ENCODE measurements at places on chromosomes 5 and 9. TPM values are rescaled to one million over a fixed set of nuclear protein-coding genes. Genes with fewer than 3 reads are reported as not detected.
A peak's percentile ranks its signal among the peaks of the same experiment; 100 is the strongest.

- peak; percentile 99 for DNase-seq
Measured at GRCh38 chr9:127336506-127337352, 60.2 kb upstream of the SLC2A8 start.

GRCh38 chr9:23829580-23830475 lies 3.8 kb upstream of the ELAVL2 start:
- DNase-seq, result peak; percentile 55

- no peak for DNase-seq
Measured at GRCh38 chr9:72809586-72809985, 143.3 kb downstream of the ALDH1A1 start.

DNA sequence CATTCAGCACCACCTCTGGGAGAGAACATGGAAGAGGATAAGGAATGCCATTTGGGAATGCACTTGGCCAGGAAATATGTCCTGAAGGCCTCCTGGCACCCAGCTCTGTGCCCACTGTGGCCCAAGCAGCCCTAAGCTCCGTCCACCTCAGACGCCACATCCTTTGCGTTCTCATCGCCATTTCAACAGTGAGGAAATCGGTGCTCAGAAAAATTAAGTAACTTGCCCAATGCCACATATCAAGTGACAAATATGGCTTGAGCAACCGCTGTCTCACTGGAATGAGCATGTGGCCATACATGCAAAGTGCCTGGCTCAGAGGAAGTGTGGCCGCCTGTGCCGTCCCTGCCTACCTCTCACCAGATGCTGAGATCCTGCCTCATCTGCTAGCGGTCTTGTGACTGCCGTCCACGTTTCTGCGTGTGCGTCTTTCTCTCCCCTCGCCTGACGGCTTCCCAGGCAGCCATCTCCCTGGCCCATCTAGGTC lies 984 bp upstream of the DOK3 start:
- DNase-seq, result no peak

DNA sequence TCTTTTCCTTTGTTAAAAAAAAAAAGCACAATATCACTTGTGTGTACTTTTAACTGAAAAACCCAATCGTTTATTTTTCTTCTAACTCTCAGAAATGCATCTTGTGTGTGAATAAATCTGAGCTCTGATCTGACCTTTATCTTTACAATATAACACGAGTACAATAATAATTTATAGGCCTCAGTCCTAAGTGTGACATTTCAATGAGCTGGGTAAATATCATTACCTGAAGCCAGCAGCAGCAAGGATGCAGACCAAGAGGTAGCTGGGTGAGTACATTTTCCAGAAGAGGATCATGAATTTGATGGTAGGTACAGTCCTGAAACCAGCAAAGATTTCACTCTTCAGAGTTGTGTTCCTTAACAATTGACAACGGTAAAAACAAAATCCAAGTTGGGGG lies 264.0 kb upstream of the KIF2A start:
- DNase-seq, result no peak

- no peak for DNase-seq
Measured at GRCh38 chr5:68155940-68156339, 59.6 kb upstream of the PIK3R1 start.

- no peak for DNase-seq
Measured at GRCh38 chr5:72637058-72637457, 129.8 kb upstream of the ZNF366 start.

- no peak for DNase-seq
Measured at GRCh38 chr9:12658531-12659209, 34.5 kb upstream of the TYRP1 start.

DNA sequence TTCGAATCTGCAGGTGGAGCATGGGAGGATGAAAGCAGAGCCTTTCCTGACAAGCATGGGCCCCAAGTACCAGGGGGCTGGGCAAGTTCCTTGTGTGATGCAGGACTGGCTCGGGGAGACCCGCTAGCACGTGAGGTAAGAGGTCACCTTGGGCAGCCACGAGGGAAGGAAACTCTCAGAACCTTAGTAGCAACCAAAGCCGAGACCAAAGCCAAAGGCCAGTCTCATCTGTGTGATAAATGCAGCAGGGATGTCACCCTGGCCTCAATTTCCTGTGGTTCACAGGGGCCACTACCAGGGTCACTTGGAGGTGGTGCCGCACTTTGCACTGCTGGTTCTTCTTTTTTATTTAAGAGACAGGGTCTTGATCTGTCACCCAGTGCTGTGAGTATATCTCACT lies 39.5 kb downstream of the PRRT1B start:
- DNase-seq, result no peak

- peak; percentile 86 for DNase-seq
Measured at GRCh38 chr5:122154910-122155309, 25.6 kb downstream of the ZNF474 start.

DNA sequence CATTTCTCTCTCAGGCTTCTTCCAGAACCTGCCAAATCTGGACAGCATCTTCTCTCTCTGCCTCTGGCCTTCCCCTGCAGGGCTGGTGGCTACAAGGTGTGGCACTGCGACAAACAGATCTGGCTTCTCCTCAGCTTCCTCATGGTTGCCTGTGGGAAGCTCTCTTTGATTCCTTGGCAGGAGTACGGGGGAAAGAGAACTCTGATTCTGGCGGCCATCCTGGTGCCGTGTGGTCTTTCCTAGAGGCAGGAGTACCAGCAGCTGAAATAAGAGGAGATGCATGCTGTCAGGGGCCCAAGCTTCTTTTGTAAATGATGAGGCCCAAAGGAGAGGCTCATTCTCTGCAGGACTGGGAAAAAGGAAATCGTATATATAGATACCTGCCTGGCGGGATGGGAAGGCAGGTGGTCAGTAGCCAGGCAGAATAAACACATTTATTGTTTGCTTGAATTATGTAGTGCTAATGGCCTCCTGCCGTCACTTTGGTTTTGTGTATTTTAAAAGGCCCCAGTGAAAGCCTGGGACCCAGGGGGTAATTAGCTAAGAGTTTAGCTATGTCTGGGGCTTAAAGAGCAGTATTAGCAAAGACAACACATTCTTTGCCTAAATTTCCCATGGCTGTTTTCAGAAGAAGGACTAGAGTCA lies at the start of gene CER1:
CER1 (minus strand) TSS at position 343 of the 645 bp plus-strand sequence; CDS start at position 282, 61 bp downstream.
- DNase-seq, result no peak

NUTM2F gene
- not detected for total RNA-seq

SLC45A2 gene
- total RNA-seq, result not detected

MRPL22 gene
- total RNA-seq, result 55.4 TPM

PRRX2 gene
- 0.17 TPM for total RNA-seq

CATSPER3 gene
- not detected for total RNA-seq

CDO1 gene
- total RNA-seq, result 0.05 TPM
